ENCODE measurements at places on chromosomes 3 and 15.

- no peak for DNase-seq
These were observed 135.6 kb upstream of the STAC start for GRCh38 chr3:36244728-36245127.

DNA sequence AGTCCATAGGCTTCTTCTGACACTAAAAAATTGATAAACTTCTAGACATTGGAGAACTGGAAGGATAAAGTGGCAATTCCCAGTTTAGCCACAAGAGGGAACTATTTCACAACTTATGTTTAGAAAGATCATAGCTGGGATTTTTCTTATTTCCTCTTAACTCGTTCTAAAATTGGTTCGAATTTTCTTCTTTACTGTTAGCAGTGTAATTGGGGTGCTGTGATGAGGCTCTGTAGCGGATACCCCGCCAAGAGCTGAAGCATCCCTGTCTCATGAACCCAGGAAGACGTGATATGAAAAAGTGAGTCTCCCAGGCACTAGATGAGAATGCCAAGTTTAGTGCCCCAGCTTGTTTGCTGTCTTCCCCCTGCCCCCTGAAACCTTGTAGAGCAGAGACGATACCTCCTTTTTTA is 85.1 kb downstream of the PDCD6IP start:
- no peak for DNase-seq

DNA sequence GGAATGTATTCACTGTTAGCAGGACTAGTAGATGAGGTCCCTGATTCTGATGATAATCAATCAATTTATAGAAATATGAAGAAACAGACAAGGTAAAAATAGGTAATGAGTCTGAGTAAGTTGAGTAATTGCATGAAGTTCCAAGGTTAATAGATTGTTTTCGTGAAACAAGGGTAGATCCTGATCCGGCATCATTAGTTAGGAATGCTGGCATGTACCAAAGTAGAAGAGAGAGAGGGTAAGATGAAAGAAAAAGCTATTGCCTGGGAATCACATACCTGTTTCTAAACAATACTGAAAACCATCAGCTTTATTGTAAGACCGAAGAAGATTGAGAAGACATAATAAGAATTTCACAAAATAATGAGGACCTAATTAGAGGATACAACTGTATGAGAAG is 118.1 kb upstream of the ARPP21 start:
- no peak for DNase-seq

GRCh38 chr3:38986901-38987300 is 64.8 kb downstream of the SCN11A start:
- no peak for DNase-seq

DNA sequence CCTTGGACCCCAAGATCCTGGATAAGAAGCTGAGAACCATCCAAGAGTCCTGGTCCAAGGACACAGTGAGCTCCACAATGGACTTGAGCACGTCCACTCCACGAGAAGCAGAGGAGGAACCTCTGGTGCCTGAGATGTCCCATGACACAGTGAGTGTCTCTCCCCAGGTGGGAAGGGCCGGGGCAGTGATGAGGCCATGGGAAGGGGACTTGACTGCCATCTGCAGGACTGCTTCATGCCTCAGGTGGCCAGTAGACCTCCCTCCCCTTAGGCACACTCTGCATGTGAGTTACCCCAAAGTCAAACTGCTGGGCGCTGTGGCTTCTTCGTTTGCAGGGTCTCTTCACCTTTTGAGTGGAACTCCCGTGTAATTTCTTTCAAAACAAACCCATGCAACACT is 59.7 kb downstream of the CCDC33 start:
- DNase-seq = no peak

GRCh38 chr3:55362210-55362960 is 124.7 kb downstream of the WNT5A start:
- DNase-seq = no peak

GRCh38 chr15:66772604-66773128 is 70.6 kb downstream of the SMAD6 start:
- no peak for DNase-seq

DNA sequence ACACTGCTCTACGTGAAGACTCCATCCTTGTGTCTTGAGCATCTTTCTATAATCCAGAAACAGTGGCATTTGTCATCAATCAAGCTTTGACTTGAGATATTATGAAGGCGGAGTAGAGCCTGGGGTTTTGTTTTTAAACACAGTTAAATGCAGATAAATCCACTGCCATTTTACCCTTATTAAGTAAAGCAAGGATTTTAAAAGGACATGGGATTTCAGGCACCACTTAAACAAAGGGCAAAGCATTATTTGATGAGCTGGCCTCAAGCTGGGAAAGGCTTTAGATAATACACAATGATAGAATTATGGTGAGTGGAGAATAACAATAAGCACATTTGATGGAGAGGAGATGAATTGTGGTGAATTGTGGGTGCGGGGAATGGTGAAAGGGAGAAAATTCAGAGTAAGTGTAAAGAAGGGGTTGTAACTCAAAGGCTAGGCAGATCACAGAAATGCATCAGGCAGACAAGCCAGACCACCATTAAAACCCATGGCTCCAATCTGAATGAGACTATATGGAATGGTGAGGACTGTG is 54.9 kb upstream of the GLCE start:
- DNase-seq = no peak

- no peak for DNase-seq
These were observed 21.3 kb downstream of the KLHL6 start for GRCh38 chr3:183534249-183534648.

DNA sequence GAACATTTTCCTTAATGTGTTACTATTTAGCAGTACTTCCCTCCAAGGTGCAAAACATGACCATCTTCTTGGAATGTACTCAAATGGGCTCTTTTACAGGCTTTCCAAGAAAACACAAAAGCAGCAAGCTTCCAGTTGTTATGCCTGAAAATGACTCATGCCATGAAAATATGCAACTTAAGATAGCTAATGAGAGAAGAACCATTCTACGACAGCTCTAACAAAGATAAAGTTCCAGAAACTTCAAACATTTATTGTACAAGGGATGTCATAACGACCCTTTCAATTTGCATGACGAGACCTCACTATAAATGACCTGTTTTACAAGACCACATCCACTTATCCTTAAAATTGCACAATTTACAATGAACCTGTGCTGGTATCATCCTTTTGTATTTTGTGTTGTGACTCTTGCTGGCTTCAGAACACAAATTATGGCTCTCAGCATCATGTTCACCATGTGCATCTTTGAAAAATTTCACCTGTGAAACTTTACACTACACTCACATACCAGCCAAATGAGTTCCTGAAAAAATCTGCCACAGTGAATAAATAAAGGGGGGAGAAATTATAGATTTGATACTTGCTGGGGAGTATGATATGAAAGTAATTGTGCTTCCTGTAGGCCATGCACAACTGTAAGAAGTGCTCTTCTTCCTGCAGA is 433.7 kb downstream of the MAGI1 start:
- no peak for DNase-seq

DNA sequence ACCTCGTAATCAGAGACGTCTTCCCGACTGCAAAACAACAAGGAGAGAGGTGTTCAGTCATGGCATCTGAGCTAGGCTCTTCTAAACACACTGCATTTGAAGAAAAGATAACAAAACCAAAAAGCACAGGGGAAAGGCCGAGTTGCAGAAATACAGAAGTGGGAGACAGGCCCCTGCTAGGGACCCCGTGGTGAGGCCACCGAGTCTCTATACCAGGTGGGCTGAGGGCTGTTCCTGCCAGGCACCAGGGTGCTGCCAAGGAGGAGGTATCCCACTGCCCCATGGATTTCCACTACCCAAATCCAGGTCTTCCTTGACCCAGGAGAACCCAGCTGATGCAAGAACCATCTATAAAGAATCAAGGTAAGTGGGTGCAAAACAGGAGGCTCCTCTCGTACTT is 31.1 kb downstream of the RAB6B start:
- no peak for DNase-seq

DNA sequence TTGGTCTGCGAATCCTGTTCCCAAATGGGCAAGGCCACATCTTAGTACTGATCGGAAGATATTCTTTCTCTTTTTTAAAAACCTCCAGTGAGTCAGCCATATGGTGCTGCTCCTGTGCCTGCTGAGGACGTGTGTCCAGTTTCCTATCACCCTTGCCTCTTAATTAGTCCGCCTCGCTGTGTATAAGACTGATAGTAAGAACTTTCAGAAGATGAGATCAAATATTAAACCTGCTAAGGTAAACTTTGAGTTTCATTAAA is 612 bp downstream of the UBA5 start:
- DNase-seq = no peak

DNA sequence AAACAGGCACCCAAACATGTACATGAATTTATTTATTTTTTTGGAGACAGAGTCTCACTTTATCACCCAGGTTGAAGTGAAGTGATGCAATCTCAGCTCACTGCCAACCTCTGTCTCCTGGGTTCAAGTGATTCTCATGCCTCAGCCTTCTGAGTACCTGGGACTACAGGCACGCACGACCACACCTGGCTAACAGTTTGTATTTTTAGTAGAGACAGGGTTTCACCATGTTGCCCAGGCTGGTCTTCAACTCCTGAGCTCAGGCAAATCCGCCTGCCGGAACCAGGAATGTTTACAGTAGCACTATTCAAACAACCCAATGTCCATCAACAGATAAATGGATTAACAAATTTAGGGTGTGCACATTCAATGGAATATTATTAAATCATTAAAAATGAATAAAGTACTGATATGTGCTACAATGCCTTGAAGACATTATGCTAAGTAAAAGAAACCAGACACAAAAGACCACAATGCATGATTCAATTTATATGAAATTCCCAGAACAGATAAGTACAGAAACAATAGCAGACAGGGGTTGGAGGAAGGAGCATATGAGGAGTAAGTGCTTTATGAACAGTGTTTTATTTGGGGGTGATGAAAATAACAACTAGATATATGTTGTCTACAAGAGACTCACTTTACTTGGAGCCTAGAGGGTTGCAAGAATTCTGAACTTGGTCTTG is 1.3 kb downstream of the LEO1 start:
- DNase-seq = no peak

DNA sequence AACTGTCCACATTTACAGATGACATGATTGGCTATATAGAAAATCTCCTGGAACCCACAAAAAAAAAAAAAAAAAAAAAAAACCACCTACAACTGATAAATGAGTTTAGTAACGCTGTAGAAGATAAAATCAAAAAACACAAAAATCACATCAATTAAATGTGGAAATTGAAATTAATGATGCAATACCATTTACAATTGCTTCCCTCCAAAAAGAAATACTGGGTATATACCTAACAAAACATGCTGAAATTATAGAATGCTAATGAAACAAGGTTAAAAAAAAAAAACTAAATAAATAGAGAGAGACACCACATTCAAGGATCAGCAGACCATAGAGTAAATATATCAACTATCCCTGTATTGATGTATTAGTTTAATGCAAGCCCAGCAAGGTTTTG is 215.7 kb downstream of the ULK4 start:
- DNase-seq = no peak

DNA sequence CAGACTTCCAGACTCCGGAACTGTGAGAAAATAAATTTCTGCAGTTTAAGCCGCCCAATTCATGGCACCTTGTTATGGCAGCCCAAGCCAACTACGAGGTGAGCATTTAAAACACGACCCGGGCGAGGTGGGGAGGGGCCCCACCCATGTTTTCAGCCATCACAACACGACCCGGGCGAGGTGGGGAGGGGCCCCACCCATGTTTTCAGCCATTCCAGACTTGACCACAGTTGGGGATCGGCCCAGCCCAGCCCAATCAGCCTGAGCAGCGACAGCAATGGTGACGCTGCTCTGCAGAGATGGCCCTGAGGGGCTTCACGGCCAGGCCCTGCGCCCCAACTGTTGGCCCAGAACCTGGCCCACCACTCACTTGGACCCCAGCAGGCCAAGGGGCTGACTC is 93.1 kb downstream of the ATP10A start:
- DNase-seq = no peak

GRCh38 chr3:150225986-150226385 is 182.1 kb upstream of the TSC22D2 start:
- DNase-seq = no peak

DNA sequence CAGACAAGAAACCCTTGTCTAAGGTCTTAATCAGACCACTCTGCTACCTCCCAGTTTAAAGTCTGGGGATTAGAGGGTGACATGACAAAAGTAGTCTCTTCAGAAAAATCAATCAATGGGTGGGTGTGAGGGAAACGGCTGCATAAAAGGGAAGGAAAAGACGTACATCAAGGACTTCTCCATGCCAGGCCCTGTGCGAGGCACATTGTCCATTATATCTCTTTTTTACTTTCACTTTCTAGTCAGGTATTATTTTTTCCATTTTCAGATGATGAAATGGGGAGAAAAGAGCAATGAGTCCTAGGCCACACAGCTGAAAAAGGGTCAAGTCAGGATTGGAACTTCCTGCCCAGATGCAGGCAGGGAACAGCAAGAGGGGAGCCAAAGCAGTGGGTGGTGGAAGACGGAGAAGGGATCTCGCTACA is 4.6 kb upstream of the CX3CR1 start:
- no peak for DNase-seq

GRCh38 chr3:29594261-29594660 is 313.4 kb downstream of the RBMS3 start:
- no peak for DNase-seq

GRCh38 chr15:99546441-99547100 is 19.2 kb upstream of the MEF2A start:
- DNase-seq = no peak

DNA sequence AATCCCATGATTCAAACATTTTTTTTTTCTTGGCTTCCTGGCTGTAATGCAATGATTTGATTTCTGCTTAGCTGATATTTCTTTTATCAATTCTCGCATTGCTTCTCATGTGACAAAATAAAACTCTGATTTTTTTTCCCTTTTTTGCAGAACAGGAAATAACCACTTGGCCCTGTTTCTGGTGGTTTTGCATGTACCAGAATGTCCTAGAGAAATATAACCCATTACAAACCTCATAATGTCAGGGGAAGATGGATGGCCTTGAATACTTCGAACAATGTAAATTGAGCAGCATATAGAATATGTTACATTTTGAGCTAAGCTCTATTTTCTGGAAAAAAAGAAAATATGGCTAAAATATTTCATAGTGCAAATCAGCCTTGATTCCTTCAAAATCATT is 275.6 kb downstream of the RAP2B start:
- DNase-seq = no peak

DNA sequence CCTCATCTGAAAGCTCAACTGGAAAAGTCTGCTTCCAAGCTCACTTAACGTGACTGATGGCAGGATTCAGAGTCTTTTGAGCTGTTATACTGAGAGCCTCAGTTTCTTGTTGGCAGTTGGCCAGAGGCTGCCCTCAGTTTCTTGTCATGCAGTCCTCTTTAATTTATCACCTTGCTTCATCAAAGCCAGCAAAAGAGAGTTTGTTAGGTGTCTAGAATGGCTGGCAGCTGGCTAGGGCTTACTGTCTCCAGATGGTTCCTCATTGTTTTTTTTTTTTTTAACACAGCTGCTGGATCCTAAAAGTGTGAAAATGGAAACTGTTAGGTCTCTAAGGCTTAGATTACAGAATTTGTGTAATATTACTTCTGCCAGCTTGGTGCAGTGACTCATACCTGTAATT is 310.6 kb downstream of the PDCD6IP start:
- DNase-seq = no peak
